Umbilical cord (tissue), 2 donors: ENCODE measurements at places on chromosomes 12 and 14.

GRCh38 chr14:72677664-72678063 lies 216.2 kb downstream of the DPF3 start:
- no peak for DNase-seq

- DNase-seq: no peak
Observed at GRCh38 chr12:64192644-64193444, 29.3 kb downstream of the KICS2 start.

GRCh38 chr12:32896432-32897280 lies at the start of gene PKP2:
TSS of gene PKP2 (minus strand) at chr12:32896777. CDS start at chr12:32896731, 46 bp downstream.
- DNase-seq: peak; percentile 81

- DNase-seq: no peak
Observed at GRCh38 chr12:116408489-116409250, 131.2 kb upstream of the MED13L start.

DNA sequence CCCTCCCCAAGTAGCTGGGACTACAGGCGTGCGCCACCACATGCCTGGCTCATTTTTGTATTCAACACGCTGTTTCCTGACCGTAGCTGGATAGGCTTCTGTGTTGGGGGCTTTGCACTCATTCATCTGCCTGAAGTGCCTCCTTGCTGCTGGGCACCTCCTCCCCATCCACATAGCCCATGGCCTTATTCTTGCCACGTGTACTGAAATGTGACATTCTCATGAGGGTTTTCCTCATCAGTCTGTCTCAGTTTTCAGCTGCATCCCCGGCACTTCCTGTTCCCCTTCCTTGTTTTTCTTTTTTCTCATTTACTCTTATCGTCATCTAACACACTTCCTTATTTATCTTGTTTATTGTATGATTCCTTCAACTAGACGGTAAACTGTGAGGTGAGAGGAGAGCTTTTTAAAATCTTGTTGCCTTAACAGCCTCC lies 36.6 kb downstream of the RCOR1 start:
- DNase-seq: no peak

DNA sequence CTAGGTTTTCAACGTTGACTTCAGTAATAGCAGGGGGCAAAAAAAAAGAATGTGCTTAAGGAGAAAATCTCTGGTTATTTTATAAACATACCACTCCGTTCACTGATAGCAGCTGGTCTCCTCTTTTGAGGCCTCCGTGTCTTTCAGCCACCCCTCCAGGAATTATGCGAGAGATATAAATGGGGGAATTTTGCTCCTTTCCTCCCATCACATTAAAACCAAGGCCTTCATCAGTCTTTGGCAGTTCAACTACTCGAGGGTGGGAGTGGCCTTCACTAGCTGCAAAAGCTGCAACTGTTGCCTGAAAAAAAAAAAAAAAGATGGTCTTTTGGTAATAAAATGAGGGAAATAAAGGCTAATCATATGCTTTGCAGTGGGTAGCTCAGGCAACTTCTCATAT lies 92.1 kb downstream of the LIN7A start:
- DNase-seq: peak; percentile 40

DNA sequence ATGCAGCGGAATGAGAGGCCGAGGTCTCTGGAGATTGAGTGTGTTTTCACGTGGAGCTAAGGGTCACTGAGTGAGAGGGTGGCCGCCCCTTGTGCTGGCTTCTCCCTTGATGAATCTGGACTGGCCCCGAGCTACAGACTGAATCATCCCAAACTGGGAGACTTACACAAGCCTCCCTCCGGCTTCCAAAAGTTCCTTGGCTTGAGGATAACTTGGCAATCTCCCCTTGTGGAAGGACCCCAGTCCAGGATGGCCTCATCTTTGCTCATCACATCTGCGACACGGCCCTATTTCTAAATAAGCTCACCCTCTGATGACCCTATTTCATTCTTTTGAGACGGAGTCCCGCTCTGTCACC lies 41.5 kb upstream of the FBRSL1 start:
- no peak for DNase-seq

DNA sequence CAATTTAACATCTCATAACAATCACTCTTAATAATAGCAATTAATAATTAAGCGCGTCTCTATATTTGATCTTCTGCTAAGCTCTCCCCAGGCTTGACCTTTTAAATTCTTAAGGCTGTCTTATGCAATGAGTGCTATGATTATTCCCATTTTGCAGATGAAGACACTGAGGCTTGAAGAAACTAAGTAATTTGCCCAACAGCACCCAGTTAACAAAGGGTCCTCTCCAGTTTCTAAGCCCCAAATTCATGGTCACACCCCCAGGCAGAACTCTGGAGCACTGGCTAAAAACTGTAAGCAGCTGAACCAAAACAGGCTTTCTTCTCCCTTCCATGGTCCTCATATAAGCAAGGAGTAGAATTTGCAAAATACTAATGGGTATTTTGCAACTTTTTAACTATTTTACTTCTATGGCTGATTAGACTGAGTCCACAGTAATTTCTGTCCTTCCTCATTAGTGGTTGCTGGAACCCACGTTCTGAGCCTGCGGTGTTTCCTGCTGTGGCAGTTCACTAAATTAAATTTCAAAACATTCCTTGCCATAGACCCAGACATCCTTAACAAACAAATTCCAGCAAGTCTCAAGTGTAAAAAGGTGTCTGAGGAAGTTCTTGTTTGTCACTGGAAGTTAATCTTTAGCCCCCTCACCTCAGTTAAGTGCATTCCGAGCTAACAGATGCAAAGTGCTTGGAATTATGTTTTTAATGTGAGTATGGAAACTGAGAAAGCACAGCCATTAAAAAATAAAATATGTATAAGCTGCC lies 76.5 kb downstream of the TMEM132D start:
- no peak for DNase-seq
